HT-29 (cell line): ENCODE measurements at places on chromosomes 4 and X.
A peak's percentile ranks its signal among the peaks of the same experiment; 100 is the strongest.

GRCh38 chr4:7962609-7963508 is 23.2 kb upstream of the AFAP1 start:
- DNase-seq: no peak

GRCh38 chrX:16825264-16826035 is 39.2 kb downstream of the TXLNG start:
- peak; percentile 17 for DNase-seq

- DNase-seq: no peak
These were observed 65.3 kb upstream of the WDR1 start for GRCh38 chr4:10181745-10182445.

- DNase-seq: no peak
These were observed 121.1 kb downstream of the MGST2 start for GRCh38 chr4:139786494-139787354.

DNA sequence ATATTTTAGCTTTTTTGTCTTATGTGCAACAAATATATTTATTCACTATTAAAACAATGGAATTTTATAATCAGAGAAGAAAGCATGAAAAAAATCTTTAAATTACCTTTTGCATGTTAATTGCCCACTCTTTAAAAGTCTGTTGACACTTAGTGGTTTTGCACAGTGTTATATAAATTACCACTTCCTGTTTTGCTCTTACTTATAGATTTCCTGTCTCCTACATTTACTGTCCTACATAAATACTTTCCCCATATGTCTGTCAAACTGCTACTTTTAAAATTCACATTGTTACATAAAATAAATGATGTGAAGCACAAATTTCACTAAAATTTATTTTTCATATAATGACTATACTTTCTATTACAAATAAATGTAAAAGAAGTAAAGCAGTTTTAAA is 161.1 kb upstream of the NDST4 start:
- DNase-seq: no peak

- DNase-seq: no peak
These were observed 8.9 kb upstream of the RGS12 start for GRCh38 chr4:3283916-3284315.

- no peak for DNase-seq
These were observed 271.2 kb upstream of the AGA start for GRCh38 chr4:177713454-177713853.

GRCh38 chrX:72635930-72636329 is 63.3 kb upstream of the HDAC8 start:
- no peak for DNase-seq

- DNase-seq: no peak
These were observed 560.3 kb downstream of the GRID2 start for GRCh38 chr4:92864096-92864495.

DNA sequence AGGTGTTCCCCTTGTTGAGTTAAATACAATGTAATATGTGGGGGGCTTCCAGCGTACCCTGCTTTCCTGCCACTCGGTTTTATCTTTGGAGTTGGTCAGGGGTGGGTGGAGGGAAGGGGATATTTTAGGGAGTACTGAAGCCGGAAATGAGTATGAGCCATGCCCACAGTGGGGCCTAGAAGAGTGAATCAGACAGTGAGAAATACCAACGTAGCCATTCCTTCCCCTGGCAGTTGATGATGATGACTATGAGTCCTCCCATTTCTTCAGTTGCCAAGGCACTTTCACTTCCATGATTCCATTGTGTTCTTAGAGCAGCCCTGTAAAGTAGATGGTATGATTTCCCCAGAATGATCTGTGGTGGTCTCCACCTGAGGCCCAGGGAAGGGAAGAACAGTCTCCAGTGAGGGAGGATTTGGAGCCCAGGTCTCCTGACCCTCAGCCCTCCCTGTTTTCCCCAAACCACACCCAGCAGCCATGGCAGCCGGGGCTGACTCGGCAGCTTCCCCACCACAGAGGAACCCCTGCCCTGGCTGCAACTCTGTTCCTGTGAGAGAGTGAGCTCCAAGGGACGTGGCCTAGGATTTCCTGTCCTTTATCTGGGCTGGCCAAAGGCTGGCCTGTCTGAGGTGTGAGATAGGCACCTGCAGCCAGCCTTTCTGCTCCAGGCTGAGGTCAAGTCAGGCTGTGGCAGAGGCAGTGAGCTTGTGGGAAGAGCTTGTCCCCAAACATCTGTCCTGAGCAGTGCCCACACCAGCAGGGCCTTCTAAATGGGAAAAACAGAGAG is 52.7 kb downstream of the STARD8 start:
- DNase-seq: no peak

DNA sequence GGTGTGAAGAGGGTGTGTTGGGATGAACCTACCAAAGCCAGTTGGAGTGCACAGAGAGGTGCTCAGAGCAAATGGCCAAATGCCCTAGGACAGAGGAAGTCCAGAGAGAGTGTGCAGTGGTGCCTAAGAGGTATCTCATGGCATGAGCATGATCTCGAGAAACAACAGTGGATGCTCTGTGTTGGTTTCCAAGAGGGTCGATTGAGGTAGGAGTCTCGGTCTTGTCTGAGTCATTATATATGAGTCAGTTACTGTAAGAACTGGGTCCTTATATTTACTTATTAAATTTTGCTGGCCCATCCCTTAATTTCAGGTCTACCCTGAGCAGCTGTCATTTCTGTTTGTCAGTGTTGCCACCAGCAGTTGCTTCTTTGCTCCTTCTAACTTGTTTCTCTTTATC is 86.6 kb upstream of the TMEM150C start:
- DNase-seq: no peak

DNA sequence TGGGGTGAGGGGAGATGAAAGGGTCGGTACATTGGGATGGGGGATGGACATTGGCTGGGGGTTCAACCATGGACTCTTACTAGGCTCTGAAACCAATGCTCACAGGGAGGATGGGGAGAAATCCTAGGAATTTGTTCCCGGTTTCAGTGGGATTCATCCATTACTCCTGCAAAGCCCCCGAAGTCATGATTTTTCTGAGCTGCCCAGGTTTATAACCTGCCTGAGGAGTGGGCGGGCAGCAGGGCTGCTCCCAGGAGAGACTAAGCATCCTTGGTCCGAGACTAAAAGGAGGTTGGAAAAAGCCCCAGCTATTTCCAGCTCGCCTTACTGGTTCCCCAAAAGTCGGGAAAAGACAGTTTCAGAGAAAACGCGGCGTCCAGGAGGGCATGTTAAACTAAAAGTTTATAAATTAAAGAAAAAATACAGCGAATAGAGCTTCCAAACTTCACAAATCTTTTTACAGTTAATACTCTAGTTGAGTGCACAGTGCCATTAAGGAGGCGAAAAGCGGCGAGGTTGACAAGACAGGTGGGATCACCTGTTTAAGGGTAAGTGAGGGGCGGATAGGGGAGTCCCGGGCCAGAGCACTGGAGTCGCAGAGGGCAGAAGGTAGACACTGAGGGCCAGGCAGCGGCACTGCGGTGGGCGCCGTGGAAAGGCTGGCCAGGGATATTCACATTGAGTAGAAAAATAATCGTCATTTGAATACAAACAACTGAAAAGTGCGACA is 3.7 kb downstream of the NKX3-2 start:
- no peak for DNase-seq

- DNase-seq: no peak
These were observed 77.5 kb upstream of the ELOVL6 start for GRCh38 chr4:110275871-110276270.

DNA sequence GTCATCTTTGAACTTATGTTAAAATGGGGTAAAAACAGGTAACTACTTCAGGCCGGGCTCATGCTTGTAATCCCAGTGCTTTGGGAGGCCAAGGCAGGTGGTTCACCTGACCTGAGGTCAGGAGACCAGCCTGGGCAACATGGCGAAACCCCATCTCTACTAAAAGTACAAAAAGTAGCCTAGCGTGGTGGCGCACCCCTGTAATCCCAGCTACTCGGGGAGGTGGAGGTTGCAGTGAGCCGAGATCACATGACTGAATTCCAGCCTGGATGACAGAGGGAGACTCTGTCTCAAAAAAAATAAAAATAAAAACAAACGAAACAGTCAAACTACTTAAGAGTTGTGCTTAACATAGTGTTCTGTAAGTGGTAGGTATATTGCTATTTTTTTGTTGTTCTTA is 2.5 kb downstream of the DDX3X start:
- no peak for DNase-seq

GRCh38 chr4:10715696-10716095 is 31.1 kb upstream of the CLNK start:
- no peak for DNase-seq

- DNase-seq: no peak
These were observed 43.0 kb upstream of the GABRA2 start for GRCh38 chr4:46432923-46433322.

DNA sequence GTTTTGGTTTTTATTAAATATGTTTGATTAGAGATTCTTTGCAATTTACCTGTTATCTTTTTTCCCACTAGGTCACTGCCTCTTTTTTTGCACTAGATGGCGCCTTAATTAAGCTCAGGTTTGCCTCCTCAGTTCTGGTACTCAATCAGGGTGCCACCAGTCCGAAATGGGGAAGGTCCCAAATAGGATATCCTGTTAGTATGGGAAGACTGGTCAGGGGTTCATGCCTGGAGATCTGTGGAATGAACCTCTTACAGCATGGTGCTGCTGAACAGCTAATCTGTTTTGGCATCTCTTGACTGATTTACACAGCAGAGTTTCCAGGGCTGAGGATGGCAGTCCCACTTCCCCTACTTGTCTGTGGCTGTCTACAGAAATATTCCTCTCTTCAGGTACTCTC is 24.2 kb upstream of the VSIG1 start:
- DNase-seq: peak; percentile 44

DNA sequence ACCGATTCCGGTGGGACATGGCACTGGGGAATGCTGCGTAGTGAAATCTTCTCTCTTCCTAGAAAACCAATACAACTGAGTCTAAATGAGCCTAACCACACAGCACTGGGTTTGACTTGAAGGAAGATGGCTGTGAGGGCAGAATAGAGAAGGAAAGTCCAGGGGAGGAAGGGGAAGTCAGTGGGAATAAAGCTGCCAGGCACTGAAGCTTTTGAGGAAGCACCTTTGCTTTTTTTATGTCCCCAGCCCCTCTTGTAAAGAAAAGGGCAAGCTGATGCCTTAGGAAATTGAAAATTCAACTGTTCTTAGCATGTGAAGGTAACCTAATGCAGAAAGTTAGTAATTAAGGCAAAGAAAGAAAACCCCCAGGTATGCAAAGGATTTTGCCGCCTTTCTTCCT is 20.6 kb downstream of the MED28 start:
- no peak for DNase-seq

- DNase-seq: no peak
These were observed 81.8 kb downstream of the SRPX start for GRCh38 chrX:38138900-38139299.

- no peak for DNase-seq
These were observed 428.2 kb upstream of the GALNT7 start for GRCh38 chr4:172740434-172740833.

DNA sequence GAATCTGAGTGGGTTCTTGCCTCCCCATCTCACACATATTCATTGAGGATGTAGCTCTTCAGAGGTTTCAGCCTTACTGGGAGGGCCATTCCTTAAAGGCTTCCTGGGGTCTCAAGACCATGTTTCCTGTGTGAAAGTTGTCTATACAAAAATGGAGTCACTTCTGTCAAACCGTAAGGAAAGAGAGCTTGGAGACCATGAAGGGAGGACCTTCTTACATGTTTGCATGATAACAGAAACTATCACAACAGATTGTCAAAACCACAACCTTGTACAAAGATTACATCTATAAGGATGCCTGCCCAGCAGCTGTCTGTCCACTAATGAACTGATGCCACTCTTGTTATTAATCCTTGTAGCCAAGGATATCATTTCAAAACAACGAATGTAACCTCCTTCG is 139.3 kb downstream of the PDE5A start:
- DNase-seq: no peak

GRCh38 chr4:168787801-168788595 is 222.1 kb downstream of the CBR4 start:
- DNase-seq: peak; percentile 31

GRCh38 chr4:184154199-184154598 is 63.5 kb downstream of the ENPP6 start:
- DNase-seq: no peak

DNA sequence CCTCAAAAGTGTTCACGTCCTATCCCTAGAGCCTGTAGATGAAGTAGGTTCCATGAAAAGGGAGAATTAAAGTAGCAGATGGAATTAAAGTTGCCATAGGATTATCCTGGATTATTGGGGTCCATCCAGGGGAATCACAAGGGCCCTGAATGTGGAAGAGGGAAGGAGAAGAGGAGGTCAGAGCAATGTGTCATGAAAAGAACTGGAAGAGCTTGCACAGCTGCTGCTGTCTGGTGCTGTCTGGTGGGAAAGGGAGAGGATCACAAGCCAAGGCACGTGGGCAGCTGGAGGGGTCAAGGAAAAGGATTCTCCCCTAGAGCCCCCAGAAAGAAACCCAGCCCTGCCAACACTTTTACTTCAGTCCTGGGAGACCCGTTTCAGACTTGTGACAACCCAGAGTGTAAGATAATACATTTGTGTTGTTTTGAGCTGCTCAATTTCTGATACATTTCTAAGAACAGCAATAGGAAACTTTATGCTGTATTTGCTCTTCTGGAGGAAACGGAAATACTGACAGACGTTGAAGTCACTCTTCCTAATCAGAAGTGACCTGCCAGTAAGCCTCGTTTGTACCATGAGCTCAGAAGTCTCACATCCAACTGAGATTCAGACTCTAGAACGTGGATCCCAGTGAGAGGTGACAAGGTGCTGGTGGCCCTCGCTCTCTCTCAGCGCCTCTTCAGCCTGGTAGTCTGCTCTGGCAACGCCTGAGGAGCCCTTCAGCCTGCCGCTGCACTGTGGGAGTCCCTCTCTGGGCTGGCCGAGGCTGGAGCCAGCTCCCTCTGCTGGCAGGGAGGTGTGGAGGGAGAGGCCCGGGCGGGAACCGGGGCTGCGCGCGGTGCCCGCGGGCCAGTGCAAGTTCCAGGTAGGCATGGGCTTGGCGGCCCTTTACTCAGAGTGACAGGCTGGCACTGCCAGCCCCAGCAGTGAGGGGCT is 34.7 kb upstream of the ENPP6 start:
- DNase-seq: no peak
